Stimulated activated CD4-positive, alpha-beta T cell treated with anti-CD3 and anti-CD28 coated beads, Interleukin-12 subunit alpha, Interleukin-12 subunit beta, amount 100 ng/mL, for 4 hours (primary cell): ENCODE measurements at places on chromosomes 3 and 15.

- no peak for DNase-seq
These were observed 311.2 kb downstream of the OCA2 start for GRCh38 chr15:27787931-27788330.

GRCh38 chr15:88526247-88526879 is 20.1 kb downstream of the DET1 start:
- no peak for DNase-seq

DNA sequence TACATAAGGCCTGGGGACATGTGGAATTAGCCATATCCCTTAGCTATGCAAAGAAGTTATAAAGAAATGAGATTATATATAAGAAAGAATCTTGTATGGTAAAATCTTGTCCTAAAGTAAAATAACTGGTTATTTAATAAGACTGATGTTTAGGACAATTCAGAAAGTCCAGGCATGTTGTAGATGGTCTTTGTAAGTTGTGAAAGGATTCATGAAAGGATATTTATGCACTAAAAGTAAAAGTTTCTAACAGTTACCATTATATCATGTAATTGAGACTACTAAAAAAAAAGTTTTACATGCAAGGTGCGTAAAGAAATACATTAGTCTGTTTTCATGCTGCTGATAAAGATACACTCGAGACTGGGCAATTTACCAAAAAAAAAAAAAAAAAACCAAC is 146.3 kb downstream of the FMN1 start:
- DNase-seq, result no peak

DNA sequence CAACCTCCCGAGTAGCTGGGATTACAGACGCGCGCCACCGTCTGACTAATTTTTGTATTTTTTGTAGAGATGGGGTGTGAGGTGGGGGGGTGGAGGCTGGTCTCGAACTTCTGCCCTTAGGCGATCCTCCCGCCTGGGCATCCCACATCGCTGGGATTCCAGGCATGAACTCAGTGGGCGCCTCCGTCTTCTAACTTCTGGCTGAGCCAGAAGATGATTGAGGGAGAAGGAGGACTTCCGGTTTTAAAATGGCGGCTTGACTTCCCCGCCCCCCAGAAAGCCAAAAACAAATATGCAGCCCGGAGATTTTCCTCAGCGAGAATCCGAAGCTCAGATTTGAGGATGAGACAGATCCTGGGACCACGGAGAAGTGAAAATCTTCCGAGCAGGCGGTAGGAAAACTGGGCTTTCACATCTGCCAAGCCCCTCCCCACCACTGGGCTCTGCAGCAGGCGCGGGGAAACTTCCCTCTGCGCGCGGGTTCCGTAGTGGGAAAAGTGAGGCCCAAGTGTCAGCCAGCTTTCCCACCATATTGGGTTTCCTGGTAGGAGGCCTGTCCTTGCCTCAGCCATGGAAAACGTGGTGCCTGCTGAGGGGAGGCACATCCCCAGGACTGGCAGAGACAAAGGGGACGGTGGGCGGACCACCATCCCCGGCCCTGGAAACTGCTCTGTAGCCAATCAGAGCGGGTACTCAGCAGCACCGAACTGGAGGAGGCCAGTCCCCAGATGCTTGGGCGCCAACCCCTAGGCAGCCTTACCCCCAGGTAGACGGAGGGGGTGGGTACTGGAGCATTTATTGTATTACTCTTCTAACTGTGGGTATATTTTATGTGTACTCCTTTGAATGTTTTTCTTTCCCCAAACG is 17.3 kb downstream of the CHST14 start:
- DNase-seq, result no peak

GRCh38 chr3:128563439-128563838 is 70.4 kb upstream of the GATA2 start:
- DNase-seq, result no peak
